ENCODE measurements at places on chromosomes 16 and 17. TPM values are rescaled to one million over a fixed set of nuclear protein-coding genes. Genes with fewer than 3 reads are reported as not detected.

DNA sequence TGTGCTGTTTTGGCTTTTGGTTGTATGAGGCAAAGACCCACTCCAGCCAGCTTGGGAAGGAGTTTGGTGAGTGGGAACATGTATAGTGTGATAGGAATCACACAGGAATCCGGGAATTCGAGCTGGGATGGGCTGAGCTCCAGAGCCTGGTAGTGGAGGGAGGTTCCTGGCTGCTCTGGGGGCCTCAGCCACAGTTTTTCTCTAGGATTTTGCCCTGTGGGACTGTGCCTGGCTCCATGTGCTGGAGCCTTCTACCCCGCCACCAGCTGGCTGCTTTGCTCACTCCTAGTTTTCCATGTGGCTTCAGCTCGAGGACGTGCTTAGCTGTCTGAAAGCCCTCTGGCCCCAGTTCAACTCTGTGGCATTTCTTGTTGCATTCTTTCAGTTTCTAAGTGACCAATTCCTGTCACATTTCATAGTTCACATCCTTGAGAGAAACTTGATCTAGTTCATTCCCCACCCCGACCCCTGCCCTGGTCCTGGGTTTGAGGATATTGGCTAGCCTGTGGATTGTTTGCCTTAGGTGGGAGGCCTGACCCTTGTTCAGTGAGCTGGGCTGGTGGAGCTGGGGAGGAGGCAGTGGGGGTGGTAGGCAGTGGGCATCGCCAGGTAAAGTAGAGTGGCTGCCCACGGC is 5.0 kb downstream of the SEC14L1 start:
- peaks cover 44% of the 10 kb centered on the region for H3K4me1 ChIP-seq
- H3K27ac ChIP-seq, result peak overlapping the region; percentile 93
- H3K4me3 ChIP-seq, result no peak overlapping the region
- H3K27me3 ChIP-seq, result no peaks in the 10 kb centered on the region
- H3K36me3 ChIP-seq, result peaks cover 1% of the 10 kb centered on the region

GRCh38 chr17:31560616-31561235 is 169.3 kb downstream of the RAB11FIP4 start:
- H3K4me1 ChIP-seq, result peaks cover 18% of the 10 kb centered on the region
- no peak for DNase-seq

- H3K4me3 ChIP-seq, result no peak overlapping the region
- no peaks in the 10 kb centered on the region for H3K36me3 ChIP-seq
- no peak for DNase-seq
- no peaks in the 10 kb centered on the region for H3K4me1 ChIP-seq
- H3K27me3 ChIP-seq, result no peaks in the 10 kb centered on the region
- H3K27ac ChIP-seq, result no peak overlapping the region
Measured at GRCh38 chr17:46736100-46736499, 82.4 kb downstream of the WNT3 start.

DNA sequence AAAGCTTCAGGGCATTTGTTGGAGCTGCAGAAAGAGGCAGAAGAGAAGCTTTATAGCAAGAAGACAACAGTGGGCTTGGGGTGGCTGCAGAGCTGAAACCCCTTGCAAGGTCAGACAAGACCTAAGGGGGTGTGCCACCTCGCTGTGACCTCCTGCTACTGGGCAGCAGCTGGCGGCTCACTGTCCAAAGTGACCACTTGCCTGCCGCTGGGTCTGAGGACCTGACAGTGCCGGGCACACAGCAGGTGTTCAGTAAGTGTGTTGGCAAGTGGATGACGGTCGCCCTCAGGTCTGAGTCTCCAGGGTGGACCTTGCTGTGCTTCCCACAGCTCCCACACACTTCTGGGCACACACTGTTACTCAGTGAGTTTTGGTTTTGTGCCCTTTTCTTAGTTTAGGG is 336.5 kb downstream of the C16orf95 start:
- no peaks in the 10 kb centered on the region for H3K27me3 ChIP-seq
- H3K4me1 ChIP-seq, result no peaks in the 10 kb centered on the region
- no peak overlapping the region for H3K27ac ChIP-seq
- no peak for DNase-seq
- no peaks in the 10 kb centered on the region for H3K36me3 ChIP-seq
- H3K4me3 ChIP-seq, result no peak overlapping the region

- H3K4me3 ChIP-seq, result no peak overlapping the region
- DNase-seq, result no peak
- H3K36me3 ChIP-seq, result no peaks in the 10 kb centered on the region
- peak overlapping the region; percentile 89 for H3K27ac ChIP-seq
Measured at GRCh38 chr16:85522842-85523601, 90.1 kb upstream of the GSE1 start.

- H3K4me1 ChIP-seq, result peaks cover 6% of the 10 kb centered on the region
- no peak overlapping the region for H3K4me3 ChIP-seq
- no peaks in the 10 kb centered on the region for H3K27me3 ChIP-seq
- H3K36me3 ChIP-seq, result no peaks in the 10 kb centered on the region
- DNase-seq, result no peak
Measured at GRCh38 chr17:80106176-80106575, 4.8 kb downstream of the GAA start.

GRCh38 chr16:79912592-79913310 is 312.2 kb upstream of the MAF start:
- H3K27me3 ChIP-seq, result no peaks in the 10 kb centered on the region
- no peaks in the 10 kb centered on the region for H3K36me3 ChIP-seq
- H3K27ac ChIP-seq, result no peak overlapping the region
- H3K4me3 ChIP-seq, result no peak overlapping the region

GRCh38 chr17:71649941-71650350 is 470.9 kb upstream of the SOX9 start:
- no peak for DNase-seq
- H3K4me1 ChIP-seq, result no peaks in the 10 kb centered on the region
- H3K27me3 ChIP-seq, result no peaks in the 10 kb centered on the region
- no peak overlapping the region for H3K4me3 ChIP-seq
- H3K27ac ChIP-seq, result no peak overlapping the region

- H3K36me3 ChIP-seq, result no peaks in the 10 kb centered on the region
- DNase-seq, result no peak
- no peak overlapping the region for H3K4me3 ChIP-seq
- H3K27me3 ChIP-seq, result no peaks in the 10 kb centered on the region
- H3K4me1 ChIP-seq, result peaks cover 25% of the 10 kb centered on the region
Measured at GRCh38 chr16:80459966-80460365, 80.8 kb upstream of the DYNLRB2 start.

GRCh38 chr17:27578718-27579085 is 52.3 kb upstream of the LGALS9 start:
- H3K36me3 ChIP-seq, result no peaks in the 10 kb centered on the region
- no peaks in the 10 kb centered on the region for H3K27me3 ChIP-seq
- DNase-seq, result peak; percentile 77
- H3K4me3 ChIP-seq, result no peak overlapping the region
- peaks cover 68% of the 10 kb centered on the region for H3K4me1 ChIP-seq

DNA sequence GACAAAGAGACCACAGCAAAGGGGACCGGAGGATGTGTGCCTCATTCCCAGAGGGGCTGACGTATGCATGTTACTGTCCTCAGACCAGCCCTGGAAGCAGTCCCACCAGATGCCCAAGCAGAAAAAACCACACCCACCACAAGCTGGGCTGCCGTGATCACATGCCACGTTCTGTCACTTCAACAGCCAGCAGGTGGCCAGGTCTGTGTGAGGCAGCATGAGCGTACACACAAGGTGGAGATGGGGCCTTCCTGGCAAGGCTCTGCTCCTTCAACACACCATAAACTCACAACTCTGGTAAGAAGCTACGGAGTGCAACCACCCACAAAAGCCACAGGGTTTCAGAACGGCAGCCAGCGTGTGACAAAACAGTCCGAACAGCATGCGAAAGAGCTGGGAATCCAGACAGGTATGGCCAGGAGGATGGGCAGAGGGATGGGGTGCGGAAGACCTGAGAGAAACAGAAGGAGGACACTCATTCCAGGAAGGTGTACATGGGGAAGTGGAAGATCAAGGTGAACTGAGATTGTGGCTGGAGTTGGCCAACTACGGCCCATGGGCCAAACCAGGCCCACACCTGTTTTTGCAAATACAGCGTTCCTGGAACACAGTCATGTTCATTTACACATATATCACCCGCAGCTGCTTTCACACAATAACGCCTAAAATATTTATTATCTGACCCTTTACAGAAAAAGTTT is 27.9 kb downstream of the MBTPS1 start:
- H3K4me1 ChIP-seq, result no peaks in the 10 kb centered on the region
- H3K36me3 ChIP-seq, result peaks cover 10% of the 10 kb centered on the region
- no peak overlapping the region for H3K4me3 ChIP-seq
- H3K27me3 ChIP-seq, result no peaks in the 10 kb centered on the region

GRCh38 chr16:54616610-54617009 is 314.1 kb upstream of the IRX5 start:
- no peak for DNase-seq
- H3K4me1 ChIP-seq, result peaks cover 4% of the 10 kb centered on the region
- no peaks in the 10 kb centered on the region for H3K36me3 ChIP-seq
- no peak overlapping the region for H3K27ac ChIP-seq

DNA sequence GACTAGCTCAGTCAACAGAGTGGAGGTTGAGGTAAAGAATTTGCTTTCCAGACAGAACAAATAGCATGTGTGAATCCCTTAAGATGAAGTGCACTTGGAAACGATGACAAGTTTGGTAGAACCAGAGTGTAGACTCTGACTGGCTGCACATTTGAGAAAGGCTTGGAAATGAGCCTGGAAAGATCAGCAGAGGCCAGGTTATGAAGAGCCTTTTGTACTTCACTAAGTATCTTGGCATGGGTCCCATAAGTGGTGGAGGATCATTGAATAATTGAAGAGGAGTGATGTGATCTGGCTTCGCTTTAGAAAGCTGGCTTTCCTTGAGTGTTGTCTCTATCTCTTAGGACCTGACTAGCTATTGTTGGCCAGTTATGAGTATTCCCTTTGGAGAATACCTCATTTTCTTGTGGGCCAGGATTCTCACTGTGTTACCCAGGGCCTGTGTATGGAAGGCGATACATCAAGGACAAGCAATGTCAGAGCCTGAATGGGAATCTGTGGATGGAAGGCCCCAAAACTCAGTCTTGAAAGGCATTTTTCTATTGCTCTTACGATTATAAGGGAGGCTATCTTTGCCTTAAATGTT is 329.8 kb downstream of the UTP18 start:
- H3K27ac ChIP-seq, result no peak overlapping the region
- DNase-seq, result no peak
- H3K27me3 ChIP-seq, result no peaks in the 10 kb centered on the region
- H3K4me1 ChIP-seq, result no peaks in the 10 kb centered on the region

DNA sequence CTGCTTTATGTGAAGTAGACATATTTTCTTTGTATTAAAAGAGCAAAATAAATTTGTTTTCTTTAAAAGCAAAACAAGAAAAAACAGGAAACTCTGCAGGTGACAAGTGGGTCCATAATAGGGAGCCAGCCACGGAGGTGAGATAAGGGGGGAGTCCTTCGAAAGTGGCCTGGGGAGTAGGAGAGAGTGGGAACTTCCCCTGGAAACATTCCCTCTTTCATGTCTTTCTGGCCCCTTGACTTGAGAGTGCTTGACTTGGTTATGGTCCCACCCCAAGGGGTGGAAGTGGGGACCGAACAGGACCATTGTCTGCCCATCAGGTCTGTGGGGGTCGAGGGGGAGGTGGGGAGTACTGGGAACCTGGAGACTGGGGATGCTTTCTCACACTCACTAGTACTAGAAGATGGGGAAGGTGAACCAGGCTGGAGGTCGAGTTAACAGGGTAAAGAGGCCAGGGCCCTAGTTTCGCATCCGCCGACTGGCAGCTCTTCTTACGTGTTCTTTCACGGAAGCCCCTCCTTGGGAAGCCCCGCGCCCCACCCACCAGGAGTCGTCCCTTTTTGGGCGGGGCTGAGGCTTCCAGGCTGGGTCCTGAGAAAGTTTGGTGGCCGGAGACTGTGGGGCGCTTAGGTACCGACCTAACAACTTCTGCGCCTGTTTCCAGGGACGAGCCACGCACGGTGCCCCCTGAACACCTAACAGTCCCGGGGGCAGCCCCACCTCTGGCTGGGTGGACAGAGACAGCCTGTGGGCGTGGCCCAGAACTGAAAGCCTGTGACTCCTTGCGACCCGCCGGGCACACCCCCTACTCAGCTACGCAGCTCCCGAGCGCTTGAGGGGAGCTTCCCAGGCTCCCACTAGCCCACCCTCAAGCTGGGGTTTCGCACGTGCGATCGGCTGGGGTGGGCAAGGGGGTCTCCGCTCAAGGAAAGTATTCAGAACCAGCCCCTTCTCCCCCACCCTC is 790 bp downstream of the TRADD start:
- peak; percentile 63 for DNase-seq
- no peaks in the 10 kb centered on the region for H3K36me3 ChIP-seq
- peak overlapping the region; percentile 31 for H3K27ac ChIP-seq
- H3K27me3 ChIP-seq, result no peaks in the 10 kb centered on the region
- H3K4me3 ChIP-seq, result peak overlapping the region; percentile 94

DNA sequence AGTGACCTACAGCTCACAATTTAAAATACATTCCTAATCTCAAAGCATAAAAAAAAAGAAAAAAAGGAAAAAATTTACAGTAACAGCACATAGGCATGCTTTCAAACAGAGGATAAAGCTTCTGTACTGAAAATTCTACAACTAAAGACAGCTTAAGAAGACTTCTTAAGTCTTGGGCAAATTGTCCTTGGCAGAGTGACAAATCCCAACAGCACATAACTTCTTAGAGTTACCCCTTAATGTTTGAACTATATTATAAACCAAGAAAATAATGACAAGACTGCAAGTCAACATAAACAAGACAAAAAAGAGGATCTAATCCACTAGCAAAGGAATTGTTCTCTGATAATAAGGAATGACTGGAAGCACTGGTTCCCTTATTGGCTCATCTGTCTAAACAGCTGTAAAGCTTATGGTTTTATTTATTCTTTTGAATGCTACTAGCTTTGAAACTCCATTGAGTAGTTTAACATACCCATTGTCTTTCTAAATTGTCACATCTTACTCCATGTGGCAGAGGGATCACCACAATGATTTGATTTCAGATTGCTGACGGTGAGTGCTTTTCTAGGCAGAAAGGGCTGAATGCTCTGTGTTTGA is 1576.8 kb upstream of the GOT2 start:
- DNase-seq, result no peak
- H3K4me3 ChIP-seq, result no peak overlapping the region
- no peak overlapping the region for H3K27ac ChIP-seq

DNA sequence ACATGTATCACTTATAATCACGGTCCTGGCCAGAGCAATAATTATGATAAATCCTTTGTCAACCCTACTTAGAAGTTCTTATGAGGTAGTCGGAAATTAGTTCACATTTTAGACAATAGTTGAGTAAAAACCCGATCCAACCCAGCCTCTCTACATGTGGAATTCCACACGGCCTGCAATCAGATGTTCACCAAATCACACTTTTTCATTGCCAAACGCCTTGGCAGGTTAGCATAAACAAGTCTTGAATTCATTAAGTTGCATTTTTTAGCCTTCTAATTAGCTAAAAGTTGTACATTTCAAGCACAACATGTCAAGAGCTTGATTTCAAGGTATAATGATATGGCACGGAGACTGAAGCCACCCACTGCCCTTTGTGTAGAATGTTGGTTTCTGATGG is 65.3 kb downstream of the FOXL1 start:
- no peaks in the 10 kb centered on the region for H3K36me3 ChIP-seq
- no peaks in the 10 kb centered on the region for H3K27me3 ChIP-seq
- DNase-seq, result no peak
- H3K27ac ChIP-seq, result no peak overlapping the region
- no peaks in the 10 kb centered on the region for H3K4me1 ChIP-seq

GRCh38 chr17:4945944-4946280 is 2.4 kb downstream of the PFN1 start:
- H3K27ac ChIP-seq, result peak overlapping the region; percentile 87
- no peak overlapping the region for H3K4me3 ChIP-seq
- H3K36me3 ChIP-seq, result no peaks in the 10 kb centered on the region
- DNase-seq, result no peak
- H3K4me1 ChIP-seq, result 0 out of 2 replicates have a peak, but pooled peaks cover 7% of the 10 kb centered on the region

FAHD1 gene
- 21.1 TPM for total RNA-seq

SKAP1 gene
- total RNA-seq, result 0.70 TPM

CSF3 gene
- total RNA-seq, result not detected

SLC35G6 gene
- not detected for total RNA-seq

LDHD gene
- total RNA-seq, result 4.1 TPM

SARM1 gene
- 32.8 TPM for total RNA-seq

UNKL gene
- total RNA-seq, result 37.7 TPM

SIRT7 gene
- 57.4 TPM for total RNA-seq
